Activated gamma-delta T cell (primary cell): ENCODE measurements at places on chromosomes 5 and 9.

- no peak for DNase-seq
These were observed 167.8 kb downstream of the RASEF start for GRCh38 chr9:82894961-82895821.

DNA sequence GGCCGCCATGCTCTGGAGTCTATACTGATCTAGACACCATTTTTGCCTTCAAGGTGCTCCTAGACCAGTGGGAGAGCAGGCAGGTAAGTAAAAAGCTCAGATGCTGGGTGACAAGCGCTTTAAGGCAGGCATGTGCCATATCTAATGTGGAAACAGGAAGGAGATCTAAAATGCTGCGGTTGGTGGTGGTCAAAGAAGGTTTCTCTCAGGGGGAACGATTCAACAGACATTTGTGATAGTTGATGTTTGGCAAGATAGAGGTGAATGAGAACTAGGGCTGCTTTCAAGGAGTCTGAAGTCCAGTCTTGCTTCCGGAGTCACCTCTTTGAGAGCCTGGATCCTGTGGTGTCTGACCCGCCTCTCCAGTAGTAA is 146.2 kb upstream of the KLF4 start:
- DNase-seq, result no peak

- no peak for DNase-seq
These were observed 83.5 kb upstream of the MINAR2 start for GRCh38 chr5:129664336-129664937.

DNA sequence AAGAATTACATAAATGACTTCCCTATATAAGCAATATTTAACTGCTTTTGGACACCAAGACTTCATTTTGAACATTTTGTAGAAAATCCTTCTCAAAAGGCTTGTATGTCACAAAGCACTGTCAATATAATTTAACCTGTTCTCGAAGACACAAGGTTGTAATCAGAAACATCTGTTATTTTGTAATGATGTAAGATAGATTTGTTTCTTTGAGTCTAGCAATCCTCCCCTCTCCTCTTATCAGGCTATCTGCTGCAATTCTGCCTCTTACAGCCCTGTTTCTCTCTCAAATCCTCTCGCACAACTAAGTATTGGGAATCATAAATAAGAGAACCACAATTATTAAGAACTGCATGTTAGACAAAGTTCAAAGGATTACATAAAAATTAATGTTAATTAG is 18.6 kb upstream of the TARS1 start:
- DNase-seq, result no peak

DNA sequence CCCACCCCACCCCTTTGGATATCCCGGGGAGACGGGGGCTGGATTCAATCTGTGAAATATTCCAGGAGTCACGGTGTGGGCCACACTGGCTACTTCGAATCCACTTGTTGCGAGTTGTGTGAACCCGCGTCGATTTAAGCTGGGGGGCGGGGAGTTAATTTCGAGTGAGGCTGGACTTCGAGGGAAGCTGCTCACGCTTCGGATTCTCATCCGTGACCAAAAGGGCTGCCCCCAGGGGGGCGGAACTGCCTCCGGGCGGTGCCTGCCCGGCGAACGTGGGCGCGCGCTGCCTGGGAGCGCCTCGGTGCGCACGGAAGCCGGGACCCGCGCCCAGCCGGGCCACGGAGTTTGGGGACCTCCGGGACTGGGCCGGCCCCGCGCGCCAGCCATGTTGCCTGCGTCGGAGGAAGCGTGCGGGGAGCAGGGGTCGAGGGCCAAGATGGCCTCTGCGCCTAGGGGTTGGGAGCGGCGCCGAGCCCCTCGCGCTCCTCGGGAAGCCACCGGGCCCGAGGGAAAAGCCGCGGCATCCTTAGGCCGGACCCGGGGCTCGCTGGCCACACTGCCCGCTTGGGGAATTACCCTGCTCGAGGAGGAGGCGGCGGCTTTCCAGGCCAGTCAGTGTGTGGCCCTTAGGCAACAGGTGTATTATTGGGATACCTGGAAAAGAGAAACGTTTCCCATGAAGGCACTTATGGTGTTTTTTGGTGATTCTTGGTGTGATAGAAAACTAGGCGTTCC is 975 bp downstream of the OCLN start:
- no peak for DNase-seq

DNA sequence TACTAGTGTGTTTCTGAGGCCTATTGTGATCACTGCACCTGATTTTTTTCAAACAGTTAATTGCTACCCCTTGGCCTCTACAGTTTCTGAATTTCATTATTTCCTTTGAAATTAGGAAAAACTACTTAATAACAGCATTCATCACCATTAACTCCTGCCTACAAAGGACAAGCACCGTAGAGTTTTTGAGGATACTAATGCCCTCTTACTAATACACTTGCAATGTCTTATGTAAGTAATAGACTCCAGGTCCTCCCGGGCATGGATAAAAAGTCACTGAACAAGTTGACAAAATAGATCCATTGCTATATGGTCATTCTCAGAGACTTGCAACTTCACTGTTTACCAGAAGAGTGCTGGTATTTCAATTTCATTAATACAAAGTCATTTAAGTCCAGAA is 1172.5 kb downstream of the CDH12 start:
- DNase-seq, result no peak

DNA sequence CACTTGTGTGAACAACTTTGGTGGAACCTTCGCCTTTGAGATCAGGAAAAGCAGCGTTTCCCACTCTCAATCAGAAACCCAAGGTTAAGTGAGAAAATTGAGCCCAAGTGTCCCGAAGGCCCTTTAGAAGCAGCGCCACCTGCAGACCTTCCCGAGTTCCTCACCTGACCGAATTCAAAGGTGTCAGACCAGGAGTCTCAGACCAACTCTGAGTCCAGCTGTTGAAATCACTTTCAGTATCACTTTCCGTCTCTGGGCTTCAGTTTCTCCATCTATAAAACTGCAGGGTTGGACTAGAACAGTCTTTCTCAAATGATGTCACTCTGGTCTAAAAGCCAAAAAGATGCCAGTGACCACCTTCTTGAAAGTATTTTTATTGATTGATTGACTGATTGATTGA is 31.7 kb upstream of the GRHPR start:
- DNase-seq, result no peak

DNA sequence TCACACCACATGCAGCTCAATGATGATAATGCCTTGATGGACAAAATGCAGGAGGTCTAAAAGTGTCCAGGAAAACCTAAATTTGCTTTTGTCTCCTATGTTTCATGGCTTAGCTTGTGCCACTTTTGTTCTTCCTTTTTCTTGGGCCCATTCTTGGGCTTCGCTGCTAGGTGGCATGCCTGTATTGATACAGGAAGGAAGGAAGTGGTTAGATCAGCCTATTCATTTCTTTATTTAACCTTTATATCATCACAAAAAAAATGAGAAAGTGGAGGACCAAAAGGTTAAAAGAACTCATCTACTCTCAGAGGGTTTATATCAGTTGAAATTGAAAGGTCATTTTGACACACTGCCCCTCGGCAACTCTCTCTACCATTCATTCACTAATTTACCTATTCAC is 260.2 kb downstream of the ARHGAP26 start:
- no peak for DNase-seq

- DNase-seq, result no peak
These were observed 2.1 kb upstream of the PHF2 start for GRCh38 chr9:93574091-93574899.

GRCh38 chr5:106418196-106418595 is 1252.5 kb downstream of the EFNA5 start:
- no peak for DNase-seq

- no peak for DNase-seq
These were observed 47.0 kb downstream of the KLF9 start for GRCh38 chr9:70367305-70367930.

- no peak for DNase-seq
These were observed 94.1 kb downstream of the FRMD3 start for GRCh38 chr9:83444110-83444509.

GRCh38 chr5:113735751-113736150 is 222.3 kb downstream of the YTHDC2 start:
- DNase-seq, result no peak

GRCh38 chr9:123111427-123112014 is 78.1 kb downstream of the GPR21 start:
- no peak for DNase-seq

GRCh38 chr5:159819591-159820411 is 96.5 kb upstream of the ADRA1B start:
- no peak for DNase-seq

- DNase-seq, result no peak
These were observed 67.9 kb downstream of the TNC start for GRCh38 chr9:115050002-115050490.

GRCh38 chr5:58246461-58246944 is 213.4 kb downstream of the PLK2 start:
- DNase-seq, result no peak

DNA sequence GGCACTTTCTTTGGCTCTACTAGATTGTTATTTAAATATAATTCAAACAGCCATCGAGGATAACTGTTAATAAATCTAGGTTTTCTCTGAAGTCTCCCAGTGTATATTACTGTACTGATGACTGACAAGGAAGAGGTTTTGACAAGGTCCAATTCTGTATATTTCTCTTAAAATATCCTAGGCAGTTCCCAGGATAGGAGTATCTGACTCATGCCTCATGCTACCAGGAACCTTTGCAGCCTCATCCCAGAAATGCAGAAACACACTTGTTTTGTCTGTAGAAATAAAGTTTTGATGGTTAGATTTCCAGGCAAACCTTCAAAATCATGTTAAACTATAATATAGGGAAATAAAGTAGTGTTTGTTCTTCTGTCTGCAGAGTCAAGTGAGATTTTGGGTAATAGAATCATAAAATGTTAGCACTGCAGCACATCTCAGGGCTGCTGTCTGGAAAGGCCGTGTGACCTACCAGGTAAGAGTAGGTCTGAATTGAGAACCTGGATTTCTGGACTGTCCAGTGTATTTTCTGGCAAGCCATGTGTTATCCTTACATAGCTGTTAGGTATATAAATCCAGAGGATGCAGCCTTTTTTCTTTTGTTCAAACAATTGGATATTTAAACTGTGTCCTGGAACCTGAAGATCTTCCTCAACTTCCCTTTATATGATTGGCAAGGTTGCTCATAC is 8.3 kb downstream of the UBE2D2 start:
- no peak for DNase-seq

DNA sequence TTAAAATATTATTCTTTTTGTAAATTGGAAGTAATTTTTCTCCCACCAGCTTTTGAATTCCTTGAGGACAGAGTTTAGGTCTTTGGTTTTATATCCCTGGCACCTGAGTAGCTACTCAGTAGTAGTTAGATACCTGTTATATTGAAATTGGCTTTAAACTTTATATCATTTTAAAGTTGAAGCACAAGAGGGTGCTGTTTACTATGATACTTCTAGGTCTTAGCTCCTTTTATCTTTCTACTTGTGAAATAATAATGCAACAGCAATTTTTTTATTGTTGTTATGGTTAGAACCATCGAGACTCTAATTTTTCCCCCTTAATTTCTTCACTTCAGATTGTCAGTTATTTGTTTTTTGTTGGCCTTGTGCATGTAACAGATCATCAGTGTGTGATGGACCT is 46.3 kb downstream of the AP3S1 start:
- DNase-seq, result no peak

DNA sequence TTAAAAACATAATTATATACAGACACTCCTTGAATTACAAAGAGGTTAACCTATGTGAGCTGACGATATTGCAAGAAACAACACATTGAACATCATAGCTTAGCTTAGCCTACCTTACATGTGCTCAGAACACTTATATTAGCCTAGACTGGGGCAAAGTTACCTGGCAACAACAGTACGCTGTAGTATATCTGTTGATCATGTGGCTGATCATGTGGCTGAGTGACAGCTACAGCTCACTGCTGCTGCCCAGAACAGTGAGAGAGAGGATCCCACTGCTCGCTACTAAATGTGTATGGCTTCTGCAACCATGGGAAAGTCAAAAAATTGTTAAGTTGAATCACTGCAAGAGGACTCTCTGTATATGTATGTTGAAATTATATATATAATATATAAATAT is 169.9 kb downstream of the CDH9 start:
- DNase-seq, result no peak

GRCh38 chr9:127707766-127708165 is 978 bp downstream of the CFAP157 start:
- no peak for DNase-seq

- no peak for DNase-seq
These were observed 95.7 kb downstream of the ARL15 start for GRCh38 chr5:54214722-54215121.

GRCh38 chr5:176899946-176900779 is 1.0 kb upstream of the HK3 start:
- no peak for DNase-seq
